ENCODE measurements at places on chromosomes 11 and 22. TPM values are rescaled to one million over a fixed set of nuclear protein-coding genes. Genes with fewer than 3 reads are reported as not detected.

GRCh38 chr22:24076091-24076867 is 65.2 kb downstream of the CABIN1 start:
- H3K36me3 ChIP-seq = peaks cover 19% of the 10 kb centered on the region
- no peak overlapping the region for H3K27ac ChIP-seq
- H3K27me3 ChIP-seq = no peaks in the 10 kb centered on the region
- DNase-seq = no peak

The LGR4 gene
- 24.7 TPM for total RNA-seq

- DNase-seq = no peak
- H3K27ac ChIP-seq = no peak overlapping the region
- H3K36me3 ChIP-seq = peaks cover 41% of the 10 kb centered on the region
- H3K27me3 ChIP-seq = no peaks in the 10 kb centered on the region
- H3K4me3 ChIP-seq = no peak overlapping the region
Measured at GRCh38 chr22:45718391-45718790, 46.8 kb downstream of the ATXN10 start.

DNA sequence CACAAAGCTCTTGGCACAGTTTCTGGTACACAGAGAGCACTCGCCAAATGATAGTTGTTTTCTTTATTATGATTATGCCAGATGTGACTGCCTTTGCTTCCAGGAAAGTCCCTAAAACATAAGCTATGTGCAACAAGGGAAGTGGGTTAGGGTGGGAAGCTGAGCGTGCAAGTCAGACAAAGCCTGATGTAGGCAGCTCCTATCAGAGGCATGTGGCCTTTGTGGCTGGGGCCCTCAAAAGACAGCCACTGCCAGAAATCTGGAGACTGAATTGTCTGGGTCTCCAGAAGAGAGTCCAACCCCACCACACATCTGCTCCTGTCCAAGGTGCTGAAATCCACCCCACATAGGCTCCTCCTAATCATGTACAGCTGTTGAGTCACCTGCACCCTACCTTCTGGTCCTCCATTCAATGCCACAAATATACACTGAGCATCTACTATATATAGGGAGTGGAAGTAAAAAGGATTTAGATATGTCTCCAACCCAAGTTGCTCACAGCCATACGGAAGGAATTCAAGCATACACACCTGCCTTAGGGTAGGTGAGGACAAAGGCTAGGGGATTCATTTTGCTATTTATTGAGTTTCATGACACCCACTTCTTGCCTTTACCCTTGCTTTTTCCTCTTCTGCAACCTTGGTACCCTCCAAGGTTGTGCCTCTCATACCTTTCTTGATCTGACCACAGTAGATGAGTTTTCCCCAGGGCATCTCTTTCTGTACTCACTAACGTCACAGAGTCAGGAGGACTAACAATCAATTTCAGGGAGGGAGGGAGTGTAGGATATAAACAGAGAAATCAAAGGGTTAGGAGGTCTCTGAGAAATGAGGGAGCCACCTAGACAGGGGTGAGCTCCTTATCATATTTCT is 12.4 kb downstream of the SEC14L3 start:
- H3K27me3 ChIP-seq = no peaks in the 10 kb centered on the region
- H3K4me3 ChIP-seq = no peak overlapping the region

DNA sequence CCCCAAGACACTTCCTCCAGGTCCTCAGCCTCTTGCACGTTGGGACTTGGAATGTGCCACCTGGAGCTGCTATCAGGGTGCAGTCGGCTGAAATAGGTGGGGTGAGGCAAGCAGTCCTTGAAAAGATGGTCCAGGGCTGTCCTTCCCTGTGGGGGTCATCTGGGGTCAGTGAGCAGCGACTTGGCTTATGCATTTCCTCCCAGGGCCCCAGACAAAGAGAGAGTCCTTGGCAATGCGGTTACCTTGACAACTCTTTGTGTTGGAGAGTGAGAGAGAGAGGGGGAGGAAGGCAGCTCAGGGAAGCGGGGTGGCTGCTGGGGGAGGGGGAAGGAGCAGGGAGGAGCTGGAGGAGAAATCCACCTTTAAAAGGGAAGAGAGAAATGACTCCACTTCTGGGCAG is 93.8 kb downstream of the MIAT start:
- no peak overlapping the region for H3K4me3 ChIP-seq
- DNase-seq = no peak
- H3K27me3 ChIP-seq = no peaks in the 10 kb centered on the region
- no peak overlapping the region for H3K27ac ChIP-seq

The TRPM5 gene
- total RNA-seq = not detected

GRCh38 chr11:100730266-100730665 is 43.2 kb downstream of the ARHGAP42 start:
- H3K4me3 ChIP-seq = no peak overlapping the region
- H3K27me3 ChIP-seq = no peaks in the 10 kb centered on the region
- peaks cover 11% of the 10 kb centered on the region for H3K4me1 ChIP-seq
- peak; percentile 40 for DNase-seq
- no peak overlapping the region for H3K27ac ChIP-seq

GRCh38 chr11:102891736-102892135 is 17.0 kb upstream of the MMP12 start:
- H3K27ac ChIP-seq = no peak overlapping the region
- no peak overlapping the region for H3K4me3 ChIP-seq
- DNase-seq = no peak
- H3K4me1 ChIP-seq = no peaks in the 10 kb centered on the region
- no peaks in the 10 kb centered on the region for H3K27me3 ChIP-seq
- H3K36me3 ChIP-seq = no peaks in the 10 kb centered on the region

- no peaks in the 10 kb centered on the region for H3K27me3 ChIP-seq
- H3K36me3 ChIP-seq = no peaks in the 10 kb centered on the region
- DNase-seq = no peak
- no peak overlapping the region for H3K27ac ChIP-seq
Measured at GRCh38 chr22:43919106-43919973, 4.3 kb upstream of the PNPLA3 start.

- peaks cover 13% of the 10 kb centered on the region for H3K4me1 ChIP-seq
- peaks cover 2% of the 10 kb centered on the region for H3K36me3 ChIP-seq
- no peak overlapping the region for H3K27ac ChIP-seq
Measured at GRCh38 chr22:19118329-19118880, 3.8 kb downstream of the DGCR2 start.

DNA sequence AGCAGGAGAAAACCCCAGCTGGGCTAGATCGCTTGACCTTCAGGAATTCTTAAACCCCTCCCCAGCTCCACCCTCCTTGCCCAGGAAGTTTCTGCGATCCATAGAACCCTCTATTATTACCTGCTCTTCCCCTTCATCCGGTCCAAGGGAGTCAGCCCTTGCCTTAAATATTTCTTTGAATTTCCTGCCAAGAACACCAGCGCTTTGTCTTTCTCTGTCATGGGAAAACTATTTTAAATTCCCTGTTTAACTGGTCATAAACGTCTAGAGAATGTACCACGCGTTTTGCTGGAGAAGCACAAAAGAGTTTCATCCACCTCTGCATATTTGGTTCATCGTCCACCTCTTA is 496 bp upstream of the TRAF6 start:
- DNase-seq = no peak
- no peak overlapping the region for H3K27ac ChIP-seq
- no peaks in the 10 kb centered on the region for H3K36me3 ChIP-seq
- peaks cover 9% of the 10 kb centered on the region for H3K4me1 ChIP-seq

DNA sequence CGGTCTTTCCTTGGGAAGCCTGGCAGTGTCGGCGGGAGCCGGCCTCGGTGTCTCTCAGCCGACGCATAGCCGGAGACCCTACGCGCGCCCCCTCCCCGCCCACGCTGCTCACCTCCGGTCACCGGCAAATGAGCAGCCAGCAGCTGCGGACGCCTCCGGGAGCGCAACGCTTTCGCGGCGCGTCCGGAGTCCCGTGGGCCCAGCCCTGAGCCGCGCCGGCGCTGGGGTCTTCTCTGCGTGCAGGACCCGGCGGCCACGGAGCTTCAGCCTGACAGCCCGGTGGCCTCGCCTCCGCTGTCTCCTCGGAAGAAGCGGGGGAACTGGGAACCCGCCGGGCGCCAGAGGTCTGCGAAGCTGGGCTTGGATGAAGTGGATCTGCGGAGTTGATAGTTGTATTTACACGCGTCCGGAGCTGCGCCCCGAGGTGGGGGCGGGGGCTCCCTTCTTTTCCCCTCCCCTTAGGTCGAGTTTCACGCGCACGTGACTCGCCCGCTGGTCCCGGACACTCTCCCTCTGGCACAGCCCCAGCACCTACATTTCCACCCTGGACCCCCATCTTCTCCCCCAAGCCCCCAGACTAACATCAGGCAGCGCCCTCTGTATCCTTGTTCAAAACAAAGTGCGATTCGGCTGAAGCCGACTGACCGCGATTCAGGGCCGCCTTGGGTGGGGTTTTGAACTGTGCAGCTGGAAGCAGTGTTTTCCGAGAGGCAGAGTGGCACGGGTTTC is at the start of gene SLC43A1:
SLC43A1 (minus strand) TSS at position 371 of the 729 bp plus-strand sequence. CDS start 1,591 bp downstream, outside the sequence.
- peak; percentile 69 for DNase-seq
- peak within 1 kb of the TSS; percentile 63 for H3K27ac ChIP-seq
- H3K4me3 ChIP-seq = peak within 1 kb of the TSS; percentile 76
- H3K36me3 ChIP-seq = no peaks in the 10 kb centered on the region
- peaks cover 28% of the 10 kb centered on the region for H3K4me1 ChIP-seq

DNA sequence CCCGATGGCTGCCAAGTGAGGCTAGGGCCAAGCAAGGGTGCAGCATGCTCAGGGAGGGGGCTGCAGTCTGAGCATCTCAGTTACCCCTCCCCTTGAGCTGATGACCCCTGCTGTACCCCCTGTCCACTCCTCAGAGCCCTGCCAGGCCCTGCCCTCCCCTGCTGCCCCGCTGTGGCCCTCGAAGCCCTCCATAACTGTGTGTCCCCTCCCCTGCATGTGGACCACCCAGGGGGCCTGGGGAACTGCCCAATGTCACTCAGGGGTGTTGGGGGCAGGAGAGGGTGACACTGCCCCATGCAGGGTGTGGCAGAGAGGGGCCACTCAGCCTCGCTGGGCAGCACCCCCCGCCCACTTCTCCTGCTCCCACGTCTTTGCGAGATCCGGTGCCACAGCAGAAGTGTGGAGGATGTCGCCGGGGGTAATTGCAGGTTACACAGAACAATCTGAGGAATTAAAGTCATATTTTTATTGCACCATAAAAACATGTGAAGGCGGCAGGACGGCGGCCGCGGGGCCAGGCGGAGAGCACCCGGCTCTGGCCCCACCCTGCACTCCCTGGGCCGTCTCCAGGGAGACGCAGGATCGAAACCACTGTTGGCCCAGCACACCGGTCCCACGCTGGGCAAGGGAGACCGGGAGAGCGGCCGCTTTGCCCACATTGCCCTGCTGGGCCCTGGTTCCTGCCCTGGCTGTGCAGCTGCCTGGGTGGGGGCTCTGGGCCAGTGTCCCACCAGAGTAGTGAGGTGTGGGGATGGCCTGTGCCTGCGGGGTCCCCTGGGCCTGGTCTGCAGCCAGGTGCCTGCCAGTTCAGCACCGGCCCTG is 18.7 kb upstream of the GNB1L start:
- DNase-seq = no peak
- H3K4me3 ChIP-seq = no peak overlapping the region
- H3K27ac ChIP-seq = no peak overlapping the region
- peaks cover 9% of the 10 kb centered on the region for H3K4me1 ChIP-seq

The BDNF gene
- total RNA-seq = 0.07 TPM

DNA sequence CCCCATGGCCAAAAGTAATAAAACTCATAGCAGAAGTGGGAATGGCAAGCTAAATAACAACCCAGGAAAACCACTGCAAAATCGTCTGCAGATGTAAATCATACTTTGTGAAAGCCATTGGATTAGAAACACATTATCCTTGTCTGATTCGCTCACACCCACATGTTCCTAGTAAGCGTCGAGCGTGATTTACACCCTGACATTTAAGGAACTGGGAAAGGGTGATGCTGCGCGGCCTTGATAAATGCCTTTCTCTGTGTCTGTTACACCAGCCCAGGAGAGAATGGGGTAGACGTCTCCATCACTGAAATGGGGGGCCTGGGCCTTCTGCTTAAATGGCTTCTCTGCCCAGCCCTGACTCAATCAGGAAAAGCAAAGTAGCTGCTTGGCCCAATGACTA is 162.7 kb downstream of the NTM start:
- no peaks in the 10 kb centered on the region for H3K4me1 ChIP-seq
- no peak overlapping the region for H3K4me3 ChIP-seq
- DNase-seq = no peak
- H3K36me3 ChIP-seq = no peaks in the 10 kb centered on the region

DNA sequence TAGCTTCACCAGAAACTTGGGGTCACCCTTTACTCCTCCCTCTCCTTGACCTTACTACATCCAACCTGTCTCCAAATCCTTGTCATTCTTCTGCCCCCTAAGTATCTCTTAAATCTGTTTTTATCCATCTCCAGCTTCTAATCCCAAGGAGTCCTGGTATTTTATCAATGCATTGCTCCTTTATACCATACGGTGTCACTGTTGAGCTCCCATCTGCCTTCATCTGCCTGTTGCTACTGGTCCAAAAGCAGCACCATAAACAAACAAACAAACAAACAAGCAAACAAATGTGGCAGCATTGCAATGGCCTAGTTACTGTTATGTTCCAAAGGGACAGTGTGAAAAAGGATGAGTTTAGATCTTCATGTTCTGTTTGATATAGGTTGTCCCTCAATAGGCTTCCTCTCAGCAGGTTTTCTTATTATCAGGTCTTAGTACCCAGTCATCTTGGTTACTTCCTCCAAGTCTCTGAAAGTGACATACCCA is 34.2 kb downstream of the DNHD1 start:
- no peak overlapping the region for H3K27ac ChIP-seq
- H3K4me1 ChIP-seq = no peaks in the 10 kb centered on the region
- DNase-seq = peak; percentile 54
- H3K4me3 ChIP-seq = no peak overlapping the region
- no peaks in the 10 kb centered on the region for H3K36me3 ChIP-seq

DNA sequence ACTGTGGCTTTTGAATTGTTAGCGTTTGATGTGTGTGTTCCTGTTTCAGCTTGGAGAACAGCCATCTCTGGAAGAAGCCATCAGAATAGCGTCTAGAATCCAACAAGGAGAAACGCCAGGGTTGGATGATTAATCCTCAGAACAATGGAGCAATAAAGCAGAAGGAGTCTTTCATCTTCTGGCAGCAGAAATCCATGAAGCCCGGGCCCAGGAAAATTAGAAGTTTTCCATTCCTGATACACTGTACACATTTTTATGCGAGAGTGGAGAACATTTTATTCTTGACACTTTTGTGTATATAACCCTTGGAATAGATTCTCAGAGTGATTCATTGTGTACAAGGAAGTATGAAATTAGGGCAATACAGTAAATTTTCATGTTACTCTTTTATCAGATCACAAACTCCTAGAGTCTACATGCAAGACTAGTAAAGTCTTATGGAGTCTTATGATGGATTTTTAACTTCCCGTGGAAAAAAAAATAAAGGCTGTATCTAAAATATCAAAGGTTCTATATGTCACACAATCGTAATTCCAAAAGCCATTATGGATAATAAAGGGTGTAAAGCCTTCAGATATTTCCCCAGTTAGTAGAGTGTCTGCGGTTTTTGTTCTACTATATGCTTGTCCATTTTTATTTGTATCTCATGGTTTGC is 45.9 kb upstream of the WEE1 start:
- H3K36me3 ChIP-seq = no peaks in the 10 kb centered on the region
- H3K27me3 ChIP-seq = no peaks in the 10 kb centered on the region
- peaks cover 26% of the 10 kb centered on the region for H3K4me1 ChIP-seq

- no peak for DNase-seq
- H3K27me3 ChIP-seq = no peaks in the 10 kb centered on the region
- H3K36me3 ChIP-seq = no peaks in the 10 kb centered on the region
- H3K4me1 ChIP-seq = no peaks in the 10 kb centered on the region
Measured at GRCh38 chr11:92811341-92811740, 158.1 kb upstream of the MTNR1B start.

The MPZL2 gene
- not detected for total RNA-seq

- no peak overlapping the region for H3K27ac ChIP-seq
- no peaks in the 10 kb centered on the region for H3K27me3 ChIP-seq
- no peak for DNase-seq
Measured at GRCh38 chr11:10310301-10310841, 5.5 kb downstream of the ADM start.

The TSPAN18 gene
- total RNA-seq = 2.8 TPM

Data from A673 (cell line).